AG04449 (cell line): ENCODE measurements at places on chromosomes 6 and 20.
A peak's percentile ranks its signal among the peaks of the same experiment; 100 is the strongest.

GRCh38 chr20:51159303-51159702 lies 136.4 kb upstream of the KCNG1 start:
- no peak for DNase-seq

GRCh38 chr20:61986762-61987321 lies 78.8 kb downstream of the TAF4 start:
- no peak for DNase-seq

- DNase-seq: no peak
Measured at GRCh38 chr6:132234356-132234755, 166.9 kb downstream of the MOXD1 start.

- peak; percentile 67 for DNase-seq
Measured at GRCh38 chr6:5981126-5982026, 25.3 kb downstream of the NRN1 start.

DNA sequence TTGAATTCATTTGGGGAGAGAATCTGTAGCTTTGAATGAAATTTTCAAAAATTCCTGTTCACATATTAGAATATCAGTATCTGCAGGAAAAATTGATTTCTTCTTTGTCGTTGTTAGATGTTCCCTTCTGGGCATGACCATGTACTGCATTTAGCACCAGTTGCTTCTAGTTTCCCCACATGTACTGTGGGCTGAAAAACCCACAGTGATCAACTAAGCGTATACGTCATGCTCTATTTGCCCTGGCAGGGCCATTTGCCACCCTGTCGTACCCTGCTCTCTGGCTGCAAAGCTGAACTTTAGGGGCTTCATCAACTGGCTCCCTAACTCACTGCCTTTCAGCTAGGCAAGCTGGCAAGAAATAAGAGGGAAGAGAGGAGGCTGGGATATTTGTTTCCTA lies 340.7 kb upstream of the TSHZ2 start:
- DNase-seq: no peak

DNA sequence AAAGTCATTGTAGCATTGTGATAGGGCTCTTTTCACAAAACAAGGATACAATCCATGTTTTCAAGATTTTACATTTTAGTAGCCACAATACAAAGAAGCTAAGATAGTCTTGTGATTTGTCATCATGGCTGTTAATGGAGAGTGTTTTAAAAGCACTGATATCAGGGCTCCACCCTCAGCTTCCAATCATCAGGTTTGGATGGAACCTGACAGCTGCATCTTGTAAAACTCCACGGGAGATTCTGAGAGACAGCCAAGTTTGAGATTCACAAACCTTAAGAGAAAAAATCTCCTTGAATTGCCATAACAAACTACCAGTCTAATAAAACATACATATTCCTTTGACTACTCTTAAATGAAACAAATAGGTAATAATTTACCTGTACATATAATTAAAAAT lies 280.2 kb downstream of the ESR1 start:
- DNase-seq: no peak

- DNase-seq: no peak
Measured at GRCh38 chr20:20786428-20786827, 74.0 kb upstream of the RALGAPA2 start.

- DNase-seq: no peak
Measured at GRCh38 chr20:56608376-56608775, 20.7 kb upstream of the TFAP2C start.

DNA sequence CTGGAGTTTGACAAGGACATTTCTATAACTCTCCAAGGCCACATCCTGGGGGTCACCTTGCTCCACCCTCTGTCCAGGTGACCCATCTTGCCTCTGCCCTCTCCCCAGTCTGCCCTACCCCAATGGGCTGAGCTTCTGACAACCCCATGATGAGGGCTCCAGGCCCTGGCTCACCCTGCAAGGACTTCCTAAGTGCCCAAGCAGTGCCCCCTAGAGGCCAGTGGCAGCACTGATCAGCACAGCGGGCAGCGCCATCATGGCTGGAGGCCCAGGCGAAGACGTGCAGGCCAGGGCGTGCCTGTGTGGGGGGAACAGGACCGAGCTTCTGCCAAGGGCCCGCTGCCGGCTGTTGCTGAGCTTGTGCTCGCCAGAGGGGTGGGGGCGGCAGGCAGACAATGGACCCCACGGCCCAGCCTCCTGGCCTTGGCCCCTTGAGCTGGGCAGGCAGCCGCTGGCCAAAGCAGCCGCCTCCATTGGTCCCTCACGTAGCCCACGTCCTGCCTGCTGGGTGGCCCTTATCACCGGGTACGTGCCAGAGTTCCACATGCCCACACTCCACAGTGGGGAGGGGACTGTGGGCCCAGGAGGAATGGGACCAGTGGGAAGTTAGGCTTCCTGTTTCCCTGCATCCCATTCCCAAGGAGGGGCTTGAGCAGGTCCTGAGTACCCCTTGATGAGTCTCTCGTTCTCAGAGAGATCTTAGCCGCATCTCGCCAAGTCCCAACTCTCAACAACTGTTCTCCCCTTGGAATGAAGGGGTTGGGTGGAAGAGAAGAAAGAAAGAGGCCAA lies 64.3 kb downstream of the MRPL14 start:
- DNase-seq: no peak

GRCh38 chr6:41799559-41799911 lies 12.0 kb downstream of the TOMM6 start:
- no peak for DNase-seq

DNA sequence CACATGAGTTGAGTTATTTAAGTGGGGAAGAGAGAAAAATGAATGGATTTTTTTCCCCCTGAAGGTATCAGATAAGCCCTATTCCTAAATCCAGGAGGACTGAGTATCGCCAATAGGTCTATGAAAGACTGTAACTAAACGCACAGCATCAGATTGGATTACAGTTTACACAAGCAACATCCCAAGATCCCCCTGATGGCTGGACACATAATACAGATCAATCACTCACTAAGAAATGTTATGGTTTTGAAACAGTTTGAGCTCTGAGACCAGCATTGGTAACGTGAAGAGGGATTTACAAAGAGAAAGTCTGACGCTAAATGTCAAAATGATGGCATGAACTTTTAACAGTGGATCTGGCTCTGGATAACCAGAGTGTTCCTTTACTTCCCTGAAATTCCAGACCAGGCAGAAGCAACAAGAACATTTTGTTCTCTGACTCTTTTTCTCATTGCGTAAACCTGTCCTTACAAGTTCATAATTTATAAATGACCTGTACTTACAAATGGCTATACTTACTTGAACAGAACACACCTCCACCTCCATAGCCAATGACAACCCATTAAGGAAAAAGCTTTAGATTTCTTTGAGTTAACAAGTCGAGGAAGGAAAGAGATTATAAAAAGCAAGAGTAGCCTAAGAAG lies 131.8 kb upstream of the BEND3 start:
- no peak for DNase-seq

DNA sequence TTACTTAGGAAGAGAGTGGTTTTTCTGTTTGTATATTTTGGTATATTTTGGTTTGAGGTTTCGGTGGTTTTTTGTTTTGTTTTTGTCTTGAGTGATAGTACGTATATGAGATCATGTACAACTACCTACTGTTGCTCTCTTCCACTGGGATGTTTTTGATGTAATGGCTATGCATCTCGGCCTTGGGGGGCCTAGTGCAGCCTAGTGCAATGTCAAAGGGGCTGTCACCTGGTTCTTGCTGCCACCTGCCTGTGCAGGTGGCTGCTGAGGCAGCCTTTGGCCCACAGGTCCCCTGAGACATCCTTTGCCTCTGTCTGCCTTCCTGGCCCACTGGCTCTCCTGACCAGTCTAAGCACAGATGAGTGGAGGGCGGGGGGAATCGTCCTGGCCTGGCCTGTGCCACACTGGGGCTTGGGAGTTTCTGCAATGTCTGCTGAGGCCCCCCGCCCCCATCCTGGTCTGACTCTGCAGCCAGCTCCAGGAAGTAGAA lies 546.6 kb downstream of the CD83 start:
- DNase-seq: no peak

- peak; percentile 99 for DNase-seq
Measured at GRCh38 chr6:155493694-155494143, 38.1 kb upstream of the NOX3 start.

GRCh38 chr20:34037767-34038166 lies 44.1 kb downstream of the RALY start:
- no peak for DNase-seq

- DNase-seq: peak; percentile 69
Measured at GRCh38 chr20:22796469-22797077, 212.2 kb upstream of the FOXA2 start.

DNA sequence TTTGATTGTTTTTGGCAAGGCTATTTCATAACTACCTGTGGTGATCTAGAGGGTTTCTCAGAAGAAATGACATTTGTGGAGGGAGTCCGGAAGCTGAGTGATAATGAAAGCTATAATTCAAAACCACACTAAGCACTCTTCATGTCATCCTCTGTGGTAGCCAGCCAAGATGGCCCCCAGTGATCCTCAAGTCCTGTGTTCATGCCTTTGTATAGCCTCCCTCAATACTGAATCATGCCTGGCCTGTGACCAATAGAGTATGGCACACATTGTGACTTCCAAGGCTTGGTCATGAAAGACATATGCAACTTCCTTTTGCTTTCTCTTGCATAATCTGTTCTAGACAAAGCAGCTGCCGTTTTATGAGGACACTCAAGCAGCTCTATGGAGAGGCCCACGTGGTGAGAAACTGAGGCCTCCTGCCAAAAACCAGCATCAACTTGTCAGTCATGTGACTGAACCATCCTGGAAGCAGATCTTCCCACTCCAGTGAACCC lies 12.8 kb upstream of the DNAAF9 start:
- no peak for DNase-seq

GRCh38 chr6:140316966-140317365 lies 942.5 kb upstream of the CITED2 start:
- no peak for DNase-seq

DNA sequence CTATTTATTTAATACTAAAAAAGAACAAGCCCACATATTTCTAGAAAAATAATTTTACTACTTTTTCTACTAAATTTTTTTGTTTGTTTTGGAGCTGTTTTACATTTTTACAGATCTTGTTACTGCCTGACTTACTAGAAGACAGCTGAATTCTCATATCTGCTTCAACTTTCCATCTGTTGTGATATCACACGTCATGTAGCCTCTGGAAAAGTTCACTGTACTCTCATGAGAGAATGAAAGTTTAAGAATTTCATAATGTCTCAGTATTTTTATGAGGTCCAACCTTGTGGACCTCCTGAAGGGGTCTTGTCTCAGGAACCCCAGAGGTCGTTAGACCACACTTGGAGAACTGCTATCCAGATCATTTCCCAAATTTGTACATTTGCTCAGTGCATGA lies 81.7 kb upstream of the MTHFD1L start:
- no peak for DNase-seq

DNA sequence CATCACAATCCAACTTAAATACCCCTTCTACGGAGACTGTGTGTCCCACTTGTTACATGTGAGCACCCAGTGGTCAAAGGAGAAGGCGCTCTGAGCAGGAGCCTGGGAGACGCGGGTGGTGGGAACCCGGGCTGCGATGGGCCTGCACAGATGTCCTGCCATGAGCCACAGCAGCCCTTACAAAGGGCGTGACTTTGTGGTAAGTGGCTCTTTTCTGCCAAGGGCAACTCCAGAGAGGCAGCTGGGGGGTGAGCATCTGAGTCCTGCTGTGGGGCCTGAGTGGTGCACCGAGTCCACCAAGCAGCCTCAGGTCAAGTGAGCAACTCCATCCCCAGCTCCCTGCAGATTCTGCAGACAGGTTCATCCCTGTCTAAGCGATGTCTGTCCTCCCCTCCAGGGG lies 33.6 kb upstream of the CST7 start:
- no peak for DNase-seq

DNA sequence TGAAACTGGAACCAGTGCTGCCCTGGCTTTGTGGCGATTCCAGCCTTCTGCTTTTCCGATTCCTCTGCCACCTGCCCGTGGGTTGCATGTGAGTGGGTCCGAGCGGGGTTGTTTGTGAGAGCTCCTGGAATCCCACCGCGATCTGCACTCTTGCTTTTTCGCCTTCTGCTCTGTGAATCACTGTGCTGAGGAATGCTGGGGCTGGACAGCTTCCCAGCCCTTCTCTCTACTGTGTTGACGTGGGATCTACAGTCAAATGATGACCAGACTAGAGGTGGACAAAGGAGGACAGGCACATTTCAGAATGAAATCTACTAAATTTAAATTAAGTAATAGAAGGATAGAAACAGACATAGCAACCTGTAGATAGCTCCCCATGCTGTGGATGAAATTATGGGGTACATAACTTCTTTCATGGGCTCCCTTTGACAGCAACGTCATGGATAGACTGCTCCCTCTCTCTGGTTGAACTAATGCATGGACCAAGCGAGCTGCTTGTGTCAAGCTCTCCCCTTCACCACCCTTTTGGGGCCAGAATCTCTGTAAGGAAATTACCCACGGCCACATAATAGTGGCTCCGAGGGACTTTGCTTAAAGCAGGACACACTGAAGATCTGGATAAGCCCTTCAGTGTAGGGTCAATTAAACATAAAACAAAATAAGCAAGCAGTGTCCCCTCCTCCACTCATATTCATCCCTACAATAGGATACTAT lies 2.0 kb downstream of the FNDC1 start:
- no peak for DNase-seq

DNA sequence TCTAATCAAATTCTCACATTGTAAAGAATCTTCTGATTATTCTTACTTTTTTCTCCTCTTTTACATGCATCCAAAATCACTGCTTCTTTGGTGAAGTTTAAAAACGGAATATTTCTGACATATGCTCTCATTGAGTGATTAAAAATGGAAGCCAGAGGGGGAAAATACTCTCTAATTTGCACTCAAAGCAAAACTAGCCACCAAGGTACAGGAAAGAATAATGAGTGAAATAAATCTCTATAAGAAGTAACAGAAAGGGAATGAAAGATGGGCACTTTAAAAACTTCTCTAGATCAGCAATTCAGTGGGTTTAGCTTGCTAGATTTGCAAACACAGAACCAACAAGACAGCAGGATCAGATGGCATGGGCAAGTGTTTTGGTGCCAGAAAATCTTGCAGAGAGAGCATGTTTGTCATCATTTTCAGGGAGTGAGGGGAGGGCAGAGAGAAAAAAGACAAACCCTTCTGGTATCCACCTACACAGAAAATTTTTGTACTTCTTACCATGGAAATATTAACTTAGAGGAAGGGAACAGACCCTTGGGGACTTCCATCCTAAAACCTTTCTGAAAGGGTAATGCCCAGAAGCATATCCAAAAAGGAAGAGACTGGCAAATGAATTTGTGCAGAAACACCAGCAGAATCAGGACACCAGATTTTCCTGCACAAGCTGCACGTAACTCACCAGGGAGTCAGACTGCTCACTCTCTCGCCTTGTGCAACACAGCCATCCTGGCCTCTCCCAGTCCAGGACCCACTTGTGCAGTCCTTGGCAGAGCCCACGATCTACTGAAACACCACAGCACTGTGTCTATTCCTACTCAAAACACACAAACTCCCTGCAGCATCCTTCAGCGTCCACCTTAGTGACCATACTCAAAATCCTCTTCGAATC lies 270.2 kb upstream of the PRDM1 start:
- DNase-seq: no peak

DNA sequence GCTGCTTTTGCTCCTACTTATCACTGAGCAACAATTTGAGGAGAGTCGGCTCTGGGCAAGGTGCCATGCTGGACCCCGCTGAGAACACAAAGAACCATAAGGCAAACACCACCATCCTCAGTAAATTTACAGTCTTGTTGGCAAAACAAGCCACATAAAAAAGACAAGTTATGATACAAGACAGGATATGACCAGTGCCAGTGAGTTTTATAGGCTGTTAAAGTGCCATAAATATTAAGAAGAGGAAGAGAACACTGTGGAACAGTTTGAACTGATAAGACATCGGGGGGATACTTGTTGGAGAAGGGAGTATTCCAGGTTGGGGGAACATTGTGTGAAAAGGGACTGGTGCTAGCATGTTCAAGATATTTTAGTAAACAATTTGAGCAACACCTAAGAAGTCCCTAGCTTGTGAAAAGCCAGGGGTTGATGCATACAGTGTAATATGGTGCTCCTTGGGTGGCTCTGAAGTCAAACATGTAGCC lies 25.3 kb upstream of the RIPOR2 start:
- no peak for DNase-seq
